Left lung (tissue), 14 donors: ENCODE measurements at places on chromosomes 5 and 9. TPM values are rescaled to one million over a fixed set of nuclear protein-coding genes. Genes with fewer than 3 reads are reported as not detected.

GRCh38 chr5:132867046-132867451 is 607 bp downstream of the UQCRQ start:
- no peak for DNase-seq

DNA sequence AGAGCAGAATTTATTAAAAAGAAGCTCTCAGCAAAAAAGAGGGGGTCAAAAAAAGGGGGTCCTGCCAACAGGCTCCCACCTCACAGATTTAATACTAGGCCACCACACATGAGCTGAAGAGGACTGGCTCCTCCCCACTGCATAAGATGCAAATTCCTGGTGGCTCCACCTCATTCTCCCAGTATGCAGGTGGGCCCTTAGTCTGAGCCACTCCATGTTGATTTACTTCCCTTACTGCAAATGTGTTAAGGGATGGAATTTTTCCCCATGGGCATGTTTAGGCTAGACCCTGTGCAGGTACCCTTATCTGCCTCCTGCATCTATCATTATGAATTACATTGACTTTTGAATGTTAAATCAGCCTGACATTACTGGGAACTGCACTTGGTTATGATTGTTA is 82.9 kb downstream of the ISOC1 start:
- DNase-seq: no peak

Gene PDGFRB
- polyA plus RNA-seq: 220 TPM

GRCh38 chr9:116027096-116027495 is 126.5 kb upstream of the PAPPA start:
- no peak for DNase-seq

Gene PCDHA3
- polyA plus RNA-seq: 0.38 TPM

DNA sequence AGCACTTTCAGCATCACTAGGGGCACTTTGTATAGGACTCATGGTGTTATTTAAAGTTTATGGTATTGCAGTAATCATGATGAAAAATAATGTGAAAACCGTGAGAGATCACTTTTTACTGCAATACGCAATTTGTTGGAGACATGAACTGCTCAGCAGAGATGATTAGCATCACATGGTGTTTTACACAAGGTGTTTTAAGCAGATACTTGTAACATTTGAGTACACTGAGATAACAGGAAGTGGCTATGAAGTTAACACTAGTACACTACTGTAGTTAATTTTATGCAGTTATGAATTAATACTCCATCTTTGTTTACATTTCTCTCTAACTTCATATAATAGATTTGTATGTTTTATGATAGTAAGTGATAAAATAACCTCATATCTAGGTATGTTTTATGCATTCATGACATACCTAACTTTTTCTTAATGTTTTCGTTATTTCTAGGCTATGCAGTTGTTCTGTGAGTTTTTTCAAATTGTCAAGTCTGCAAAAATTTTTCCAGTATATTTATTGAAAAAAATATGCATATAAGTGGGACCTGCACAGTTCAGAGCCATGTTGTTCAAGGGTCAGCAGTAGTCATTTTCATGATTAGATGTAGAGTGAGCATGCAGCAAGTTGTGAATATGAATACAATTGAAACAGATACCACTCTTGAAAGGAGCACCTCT is 13.0 kb downstream of the SUB1 start:
- DNase-seq: no peak

DNA sequence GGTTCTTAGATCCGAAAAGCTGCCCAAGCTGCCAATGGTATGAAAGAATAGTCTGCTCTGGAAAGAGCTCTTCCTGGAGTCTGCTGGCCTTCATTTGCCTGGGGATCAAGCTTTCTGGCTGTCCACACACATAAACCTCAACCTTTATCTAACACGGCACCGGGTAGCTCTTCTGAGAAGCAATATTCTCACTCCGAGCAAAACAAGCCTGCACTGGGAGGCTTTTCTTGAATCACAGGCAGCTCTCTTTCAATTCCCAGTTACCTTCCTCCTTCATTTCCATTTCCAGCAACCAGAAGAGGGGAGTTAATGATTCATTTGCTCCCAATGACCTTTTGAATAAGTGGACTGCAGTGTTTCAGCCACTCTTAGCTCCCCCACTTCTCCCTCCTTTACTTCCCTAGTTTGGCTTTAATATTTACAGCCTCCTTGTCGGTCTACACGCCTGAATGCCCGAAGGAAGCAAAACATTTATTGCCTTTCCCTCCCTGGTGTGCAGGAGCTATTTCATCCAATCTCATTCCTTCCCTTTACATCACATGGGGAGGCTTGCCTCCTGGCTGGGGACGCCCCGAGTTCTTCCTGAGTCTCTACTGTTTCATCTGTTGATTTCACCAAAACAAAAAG is 187.1 kb downstream of the ARHGEF28 start:
- DNase-seq: no peak

Gene NR5A1
- not detected for polyA plus RNA-seq

GRCh38 chr5:132258102-132259068 is 889 bp downstream of the PDLIM4 start:
- DNase-seq: no peak

Gene IL7R
- polyA plus RNA-seq: 7.3 TPM

GRCh38 chr5:9054821-9055589 is 490.9 kb downstream of the SEMA5A start:
- DNase-seq: no peak

GRCh38 chr5:157509587-157509986 is 49.6 kb downstream of the NIPAL4 start:
- no peak for DNase-seq

DNA sequence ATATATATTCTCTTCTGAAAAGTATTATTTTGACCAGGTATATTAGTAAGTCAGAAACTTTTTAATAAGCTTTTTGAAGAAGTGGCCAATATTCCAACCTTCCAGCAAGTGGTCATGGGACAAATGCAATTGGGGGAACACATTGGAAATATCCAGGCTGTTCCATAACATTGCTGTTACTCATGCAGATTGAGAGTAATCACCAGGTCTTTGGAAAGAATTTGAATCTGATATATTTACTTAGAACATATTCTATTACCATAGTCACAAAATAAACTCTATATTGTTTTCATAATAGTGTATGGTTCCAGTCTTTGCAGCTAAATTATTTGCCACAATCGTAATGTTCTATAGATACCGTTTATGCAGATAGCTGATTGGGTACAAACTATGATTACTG is 102.8 kb downstream of the TAF11L14 start:
- no peak for DNase-seq

Gene RASGRF2
- 2.5 TPM for polyA plus RNA-seq

Gene SLC36A1
- polyA plus RNA-seq: 6.1 TPM
